Stimulated activated CD4-positive, alpha-beta T cell treated with anti-CD3 and anti-CD28 coated beads, Interleukin-4, amount 100 ng/mL, for 24 hours (primary cell): ENCODE measurements at places on chromosomes 3 and 15.
A peak's percentile ranks its signal among the peaks of the same experiment; 100 is the strongest.

GRCh38 chr15:32899126-32899596 is 181.4 kb downstream of the GREM1 start:
- DNase-seq, result no peak

- no peak for DNase-seq
Observed at GRCh38 chr15:70853973-70854665, at the start of gene LARP6. Gene LARP6 (minus strand): TSS chr15:70854157. CDS start chr15:70854088, 69 bp downstream.

DNA sequence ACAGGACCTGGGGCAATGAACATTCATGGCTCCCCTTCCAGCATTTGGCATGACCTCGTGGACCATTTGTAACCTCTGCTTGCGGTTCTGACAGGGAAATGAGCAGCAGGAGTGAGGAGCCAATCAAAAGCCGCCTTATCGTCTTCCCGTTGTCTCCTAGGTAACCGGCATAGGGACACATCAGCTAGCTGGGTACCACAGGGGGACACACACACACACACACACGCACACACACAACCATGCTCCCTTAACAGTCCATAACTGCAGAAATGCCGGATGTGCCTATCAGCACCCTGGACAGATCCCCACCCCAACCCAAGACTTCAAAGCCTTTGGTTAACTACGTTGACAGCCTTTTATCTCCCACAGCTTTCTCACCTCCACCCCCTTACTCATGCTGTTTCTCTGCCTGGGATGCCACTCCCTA is 53.4 kb upstream of the CCDC174 start:
- peak; percentile 55 for DNase-seq

DNA sequence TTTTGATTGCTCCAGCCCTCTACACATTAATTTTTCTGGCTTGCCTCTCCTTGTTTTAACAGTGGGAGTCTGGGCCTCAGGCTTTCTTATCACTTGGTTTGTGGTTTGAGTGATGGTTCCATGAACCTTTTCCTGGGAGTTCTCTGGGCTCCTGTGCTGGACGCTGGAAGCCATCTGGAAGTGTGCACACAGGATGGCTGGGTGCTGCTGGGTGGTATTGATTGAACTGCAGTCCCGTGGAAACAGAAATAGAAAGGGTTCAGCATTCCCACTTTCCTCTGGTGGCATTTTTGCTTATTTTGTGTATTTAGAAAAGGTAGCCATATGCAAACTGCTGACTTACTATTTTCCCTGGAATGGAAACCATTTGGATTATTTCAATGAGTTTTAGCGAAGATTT is 25.6 kb downstream of the MITF start:
- no peak for DNase-seq

GRCh38 chr3:118089563-118089962 is 945.1 kb downstream of the IGSF11 start:
- no peak for DNase-seq

GRCh38 chr3:130841357-130841756 is 52.5 kb upstream of the ATP2C1 start:
- DNase-seq, result no peak

DNA sequence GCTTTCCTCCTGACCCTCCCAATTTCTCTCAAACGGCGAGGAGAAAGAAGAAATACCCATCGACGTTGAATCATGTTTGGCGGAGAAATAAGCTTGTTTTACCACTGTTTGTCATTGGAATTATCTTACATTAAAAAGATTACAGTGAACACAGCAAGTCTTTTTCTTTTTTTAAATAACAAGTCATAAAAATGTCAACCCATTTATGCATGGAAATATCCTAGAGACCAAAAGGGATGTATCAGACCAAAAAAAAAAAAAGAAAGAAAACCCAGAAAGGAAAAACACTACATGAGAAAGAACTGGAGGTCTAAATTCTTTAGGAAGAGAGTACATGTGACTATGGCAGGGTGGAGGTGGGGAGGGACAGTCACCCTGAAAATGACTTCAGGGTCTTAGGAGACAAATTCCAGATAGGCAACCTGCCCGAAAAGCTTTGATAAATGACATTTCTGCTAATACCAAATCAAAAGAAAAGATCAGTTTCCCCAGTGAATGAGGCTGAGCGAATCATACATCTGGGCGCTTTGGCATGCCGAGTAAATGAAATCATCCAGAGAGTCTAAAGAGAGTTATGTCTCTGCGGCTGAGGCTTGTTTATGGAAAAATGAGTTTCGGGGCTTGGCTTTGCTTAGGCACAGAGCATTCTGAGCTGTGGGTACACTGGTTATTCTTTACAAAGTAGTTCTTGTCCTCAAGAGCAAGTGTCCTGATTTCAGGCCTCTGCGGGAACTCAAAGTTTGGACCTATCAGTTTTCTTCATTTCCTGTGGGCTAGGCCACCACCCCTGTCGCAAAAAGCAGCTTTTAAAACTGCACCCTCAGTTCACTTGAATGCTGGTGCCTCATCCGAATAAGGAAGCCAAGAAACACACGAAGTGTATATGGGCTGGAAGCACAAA is 110.1 kb upstream of the TGFBR2 start:
- no peak for DNase-seq

- peak; percentile 51 for DNase-seq
Observed at GRCh38 chr15:85379403-85380131, 836 bp upstream of the AKAP13 start.
